Skin of body (tissue), 3 donors: ENCODE measurements at places on chromosomes 11 and 22.

DNA sequence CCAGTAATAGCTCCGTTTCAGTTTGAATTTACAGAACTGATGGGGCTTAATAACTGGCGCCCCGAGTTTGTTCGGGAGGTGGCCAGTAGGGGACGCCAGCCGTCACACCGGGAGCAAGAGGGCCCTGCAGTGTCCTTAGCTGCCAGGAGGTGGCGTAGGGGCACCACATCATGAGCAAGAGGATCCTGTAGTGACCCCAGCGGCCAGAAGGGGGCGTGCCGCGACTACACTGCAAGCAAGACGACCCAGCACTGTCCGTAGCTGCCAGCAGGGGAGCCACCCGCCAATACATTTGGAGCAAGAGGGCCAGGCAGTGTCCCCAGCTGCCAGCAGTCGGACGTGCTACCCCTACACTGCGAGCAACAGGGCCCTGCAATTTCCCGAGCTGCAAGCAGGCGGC, 663.7 kb upstream of the B3GAT1 start:
- no peak for DNase-seq

DNA sequence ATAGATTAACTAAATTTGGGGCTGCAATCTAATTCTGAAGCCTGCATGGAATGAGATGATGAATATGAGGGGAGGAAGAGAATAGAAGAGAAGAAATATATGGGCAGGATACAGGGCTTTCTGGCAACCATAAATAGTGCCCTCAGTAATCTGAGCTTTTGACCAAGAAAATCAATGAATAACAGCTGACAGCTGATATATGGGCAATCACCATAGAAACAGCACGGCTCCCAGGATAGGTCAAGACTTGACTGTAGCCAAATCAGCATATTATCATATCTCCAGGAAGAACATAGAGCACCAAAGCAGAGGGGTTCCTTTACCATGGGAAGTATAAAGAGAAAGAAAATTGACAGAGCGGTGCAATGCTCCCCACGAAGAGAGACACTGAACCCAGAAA, 643.8 kb upstream of the TENM4 start:
- no peak for DNase-seq

DNA sequence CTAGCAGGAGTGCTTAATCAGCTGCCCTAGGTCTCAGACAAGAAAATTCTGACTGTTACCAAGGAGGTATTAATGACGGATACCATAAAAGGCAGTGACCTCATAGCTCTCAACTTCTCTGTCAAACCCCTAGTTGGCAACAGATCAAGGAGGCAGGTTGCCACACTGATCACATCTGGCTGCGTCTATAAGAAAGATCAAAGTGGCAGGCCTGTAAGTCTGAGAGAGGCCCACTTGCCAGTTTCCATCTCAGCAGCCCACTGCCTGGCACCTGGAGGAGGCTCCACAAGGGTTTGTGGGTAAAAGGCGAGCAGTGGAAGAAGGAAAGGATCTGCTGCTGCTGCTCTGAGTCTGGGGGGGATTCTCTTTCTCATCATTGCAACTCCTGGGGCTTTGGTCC, 239.6 kb upstream of the MPPED2 start:
- DNase-seq: no peak

GRCh38 chr11:65295001-65295400, 19.7 kb upstream of the CDC42EP2 start:
- DNase-seq: no peak

DNA sequence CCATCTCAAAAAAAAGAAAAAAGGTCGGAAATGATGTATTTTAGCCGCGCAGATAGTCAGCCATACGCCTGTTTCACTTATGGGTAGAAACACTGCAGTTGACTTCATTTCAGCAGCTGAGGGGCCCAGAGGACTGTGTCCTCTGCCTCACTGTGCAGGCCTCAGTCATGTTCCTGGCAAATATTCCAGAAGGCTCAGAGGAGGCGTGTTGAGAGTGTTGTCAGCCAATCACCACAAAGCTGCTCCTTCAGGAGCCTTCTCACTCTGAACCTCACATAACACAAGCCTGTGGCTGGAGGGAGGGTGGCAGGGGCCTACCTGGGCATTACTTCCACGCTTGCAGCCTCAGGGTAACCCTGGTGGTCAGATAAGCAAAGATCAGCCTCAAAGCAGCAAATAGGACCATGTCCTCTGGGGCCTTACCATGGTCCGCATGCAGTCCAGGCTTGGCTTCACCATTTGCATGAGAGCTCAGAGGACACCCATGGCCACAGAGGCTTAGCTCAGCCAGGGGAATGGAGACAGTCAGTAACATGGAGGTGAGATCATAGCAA, 17.3 kb upstream of the TREH start:
- no peak for DNase-seq

DNA sequence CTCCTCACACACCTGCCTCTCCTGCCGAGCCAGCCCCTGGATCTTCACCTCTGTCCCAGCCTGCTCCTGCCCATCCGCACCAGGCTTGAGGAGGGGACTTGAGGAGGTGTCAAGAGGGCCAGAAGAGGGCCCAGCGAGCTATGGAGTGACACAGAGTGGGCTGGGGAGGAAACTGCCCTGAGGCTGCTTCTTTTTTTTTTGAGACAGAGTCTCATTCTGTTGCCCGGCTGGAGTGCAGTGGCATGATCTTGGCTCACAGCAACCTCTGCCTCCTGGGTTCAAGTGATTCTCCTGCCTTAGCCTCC, 21.9 kb upstream of the CDON start:
- no peak for DNase-seq

DNA sequence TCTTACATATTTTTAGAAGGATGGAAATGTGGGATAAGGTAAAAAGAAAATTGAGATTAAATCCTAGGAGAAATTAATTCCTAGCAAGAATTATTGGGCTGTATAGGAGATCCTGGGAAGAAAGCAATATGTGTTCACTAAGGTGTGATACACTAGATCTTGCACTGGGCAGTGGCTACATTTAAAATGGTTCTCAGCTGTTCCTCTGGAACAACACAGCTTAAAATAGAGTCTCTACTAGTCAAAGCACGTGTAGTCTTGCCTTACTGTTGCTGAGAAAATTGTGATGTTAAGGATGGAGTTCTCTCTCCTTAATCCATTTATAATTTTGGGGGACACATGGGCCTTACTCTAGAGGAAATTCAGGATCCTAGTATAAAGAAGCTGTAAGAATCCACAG, 54.9 kb downstream of the EXT2 start:
- no peak for DNase-seq

DNA sequence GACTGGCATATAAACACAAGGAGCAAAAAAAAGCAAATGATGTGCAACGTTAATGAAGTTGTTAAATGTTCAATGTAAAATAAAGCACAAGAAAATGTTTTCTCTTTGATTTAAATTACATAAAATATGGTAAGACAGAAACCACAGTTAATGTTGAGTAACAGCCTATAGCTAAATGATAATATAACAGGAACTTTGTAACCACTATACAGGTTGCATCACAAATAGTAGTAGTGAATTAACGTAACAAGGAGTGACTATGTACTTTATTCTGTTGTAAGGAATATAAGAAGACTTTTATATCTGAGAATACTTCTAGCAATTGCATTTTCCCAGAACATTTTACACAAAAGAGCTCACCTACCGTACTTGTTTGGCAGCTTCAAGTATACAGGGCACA, 16.9 kb downstream of the SAAL1 start:
- no peak for DNase-seq

DNA sequence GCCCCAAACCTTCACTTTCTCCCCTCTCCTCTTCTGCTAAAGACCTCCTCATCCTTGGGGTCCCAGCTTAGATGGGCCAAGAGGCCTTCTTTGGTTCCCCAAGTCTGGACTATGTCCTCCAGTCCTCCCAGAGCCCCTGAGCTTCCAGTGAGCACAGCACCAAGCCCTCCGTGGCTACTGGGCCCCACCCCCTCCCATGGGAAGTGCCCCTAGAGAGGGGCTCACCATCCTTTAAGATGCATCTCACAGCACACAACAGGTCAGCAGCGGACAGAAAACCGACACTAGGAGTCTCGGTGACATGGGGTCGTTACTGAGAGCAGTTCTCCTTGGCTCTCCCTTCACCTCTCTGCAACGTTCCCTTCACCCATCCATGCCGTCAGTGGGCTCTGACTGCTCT, 2.7 kb downstream of the LRRC32 start:
- DNase-seq: no peak

DNA sequence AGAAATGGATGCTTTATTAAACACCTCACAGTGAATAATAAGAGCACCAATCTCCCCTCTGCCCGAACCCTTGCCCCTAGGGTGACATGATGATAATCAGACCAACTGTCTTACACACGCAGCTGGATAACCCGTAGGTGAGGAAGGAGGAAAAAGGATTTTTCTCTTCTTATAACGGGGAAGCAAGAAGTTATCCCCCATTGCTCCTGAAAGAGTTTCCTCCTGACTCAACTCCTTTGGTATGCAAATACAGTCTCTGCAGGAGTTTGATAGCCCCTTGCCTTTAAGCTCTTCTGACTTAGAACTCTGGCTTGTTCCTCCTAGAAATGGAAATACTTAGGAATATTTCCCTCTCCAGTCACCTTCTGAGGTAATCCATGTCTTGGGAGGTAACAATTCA, 455.8 kb downstream of the TMEM135 start:
- DNase-seq: no peak

GRCh38 chr11:129184581-129184980, 7.5 kb downstream of the ARHGAP32 start:
- no peak for DNase-seq

- peak; percentile 28 for DNase-seq
Observed at GRCh38 chr11:94768602-94769541, 716 bp downstream of the AMOTL1 start.

DNA sequence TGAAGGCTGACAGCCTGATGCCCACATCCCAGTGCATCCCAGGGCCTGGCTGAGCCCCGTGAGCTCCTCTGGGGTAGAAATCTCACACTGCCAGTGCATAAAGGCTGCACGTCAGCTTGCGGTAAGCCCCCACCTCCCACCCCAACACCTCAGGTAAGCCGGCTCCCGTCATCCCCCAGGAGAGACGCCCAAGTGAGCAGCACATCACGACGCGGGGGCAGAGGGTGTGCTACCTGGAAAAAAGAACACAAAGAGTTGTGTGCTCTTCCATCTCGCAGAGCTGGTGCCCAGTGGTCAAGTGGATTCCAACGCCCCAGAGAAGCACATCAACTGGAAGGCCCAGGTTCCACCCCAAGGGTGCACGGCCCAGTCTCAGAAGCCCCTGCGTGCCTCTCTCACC, 50.0 kb downstream of the IGSF9B start:
- DNase-seq: no peak

- DNase-seq: no peak
Observed at GRCh38 chr11:56314844-56315243, at the start of gene OR8K3. Gene OR8K3, plus strand, starts transcription at chr11:56315144. Its CDS starts 3,163 bp downstream, at chr11:56318307.

- no peak for DNase-seq
Observed at GRCh38 chr22:34475886-34476285, 555.6 kb upstream of the LARGE1 start.

GRCh38 chr11:122099374-122100036, 16.5 kb downstream of the BLID start:
- peak; percentile 54 for DNase-seq

- DNase-seq: no peak
Observed at GRCh38 chr22:43510281-43511070, 98.7 kb downstream of the MPPED1 start.

DNA sequence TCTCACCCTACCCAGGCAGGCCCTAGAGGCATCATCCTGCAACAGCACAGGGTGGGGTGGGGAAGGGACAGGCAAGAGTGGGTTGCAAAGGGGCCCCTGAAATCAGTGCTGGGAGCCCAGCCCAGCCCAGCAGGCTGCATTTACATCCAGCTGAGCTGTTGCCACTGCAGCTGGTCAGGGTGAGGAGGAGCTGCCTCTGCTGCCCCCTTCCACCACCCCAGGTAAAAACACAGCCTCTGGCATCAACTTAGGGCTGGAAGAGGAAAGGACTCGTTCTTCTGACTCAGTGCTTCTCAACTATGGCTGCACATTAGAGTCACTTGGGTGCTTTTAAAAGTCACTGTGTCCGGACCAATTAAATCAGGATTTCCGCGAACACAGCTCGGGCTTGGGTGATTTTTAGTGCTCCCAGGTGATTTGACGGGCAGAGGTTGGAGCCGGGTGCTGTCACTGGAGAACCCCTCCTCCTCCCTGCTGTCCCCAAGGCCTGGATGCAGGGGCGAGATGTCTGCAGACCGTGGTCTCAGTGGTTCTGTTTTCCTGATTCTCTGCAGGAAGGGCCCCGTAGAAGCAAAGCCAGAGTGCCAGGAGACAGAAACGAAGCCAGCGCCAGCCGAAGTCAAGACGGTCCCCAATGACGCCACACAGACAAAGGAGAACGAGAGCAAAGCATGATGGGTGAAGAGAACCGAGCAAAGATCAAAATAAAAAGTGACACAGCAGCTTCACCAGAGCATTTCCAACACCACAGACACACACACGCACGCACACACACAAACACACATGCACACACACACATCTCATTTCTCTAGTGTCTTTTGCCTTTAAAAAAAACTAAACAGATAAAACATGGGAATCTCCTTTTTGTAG, 39.4 kb upstream of the TTC12 start:
- DNase-seq: no peak

GRCh38 chr11:29258411-29258810, 758.4 kb downstream of the KCNA4 start:
- no peak for DNase-seq

DNA sequence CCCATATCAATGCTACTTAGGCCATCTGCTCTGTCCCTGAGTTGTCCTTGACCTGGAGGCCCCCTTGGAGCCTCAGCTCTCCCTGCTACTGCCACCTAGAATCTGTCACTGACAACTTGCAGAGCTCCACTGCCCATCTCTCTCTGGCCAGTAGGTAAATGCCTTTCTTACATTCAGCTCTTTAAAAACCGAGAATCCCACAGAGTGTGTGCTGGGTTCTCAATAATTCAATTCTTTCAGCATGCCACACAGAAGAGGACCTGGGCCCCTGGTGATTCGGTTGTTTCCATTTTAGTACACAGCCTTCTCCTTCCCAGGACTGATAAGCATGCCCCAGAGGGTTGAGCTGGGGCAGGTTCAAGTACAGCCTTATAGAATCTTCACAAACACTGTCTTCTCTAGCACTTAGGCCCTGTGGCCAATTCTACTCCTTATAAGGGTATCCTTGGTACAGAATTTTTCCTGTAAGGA, 22.0 kb upstream of the IPO7 start:
- no peak for DNase-seq

GRCh38 chr22:49585461-49586243, 242.0 kb downstream of the BRD1 start:
- DNase-seq: no peak
